NCI-H1436 (cell line): ENCODE measurements at places on chromosomes 5 and 9.

- peak; percentile 47 for DNase-seq
These were observed 456.6 kb downstream of the RAB3C start for GRCh38 chr5:59039296-59040023.

- no peak for DNase-seq
These were observed 42.2 kb downstream of the C9orf153 start for GRCh38 chr9:86217076-86217755.

GRCh38 chr5:157024208-157024959 is 34.5 kb downstream of the HAVCR1 start:
- no peak for DNase-seq

DNA sequence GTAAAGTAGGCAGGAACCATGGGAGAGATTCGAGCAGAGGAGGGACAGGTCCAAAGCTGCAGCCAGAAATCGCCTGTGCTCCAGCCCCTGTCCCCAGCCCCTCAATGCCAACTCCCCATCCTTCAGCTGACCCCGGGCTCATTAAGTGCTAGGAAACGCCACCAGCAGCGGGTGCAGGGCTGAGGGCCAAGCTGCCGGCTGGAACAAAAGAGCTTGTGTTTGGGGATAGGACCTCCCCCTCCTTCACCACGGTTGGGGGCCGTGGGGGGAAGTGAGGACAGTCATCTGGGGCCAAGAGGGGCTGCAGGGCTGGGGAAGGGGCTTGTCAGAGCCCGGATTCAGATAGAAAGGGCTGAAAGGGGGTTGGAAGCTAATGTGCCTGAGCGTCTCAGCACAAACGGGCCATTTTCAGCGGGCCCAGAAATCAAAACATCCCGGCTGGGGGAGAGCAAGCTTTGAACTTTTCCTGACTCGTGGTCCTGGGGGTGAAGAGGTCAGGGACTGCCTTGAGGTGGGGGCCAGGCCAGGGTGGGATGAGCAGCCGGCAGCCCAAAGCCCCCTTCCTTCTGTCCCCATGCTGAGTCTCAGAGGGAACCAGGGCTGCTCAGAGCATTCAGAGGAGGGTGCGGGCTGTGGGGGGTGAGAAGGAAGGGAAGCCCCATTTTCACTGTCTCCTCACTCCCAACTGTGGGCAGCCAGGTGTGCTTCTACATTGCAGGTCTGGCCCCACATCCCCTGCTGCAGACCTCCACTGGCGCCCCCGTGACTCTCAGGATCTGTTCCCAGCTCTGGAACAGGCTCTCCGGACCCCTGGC is 69.4 kb upstream of the DAB2IP start:
- no peak for DNase-seq

DNA sequence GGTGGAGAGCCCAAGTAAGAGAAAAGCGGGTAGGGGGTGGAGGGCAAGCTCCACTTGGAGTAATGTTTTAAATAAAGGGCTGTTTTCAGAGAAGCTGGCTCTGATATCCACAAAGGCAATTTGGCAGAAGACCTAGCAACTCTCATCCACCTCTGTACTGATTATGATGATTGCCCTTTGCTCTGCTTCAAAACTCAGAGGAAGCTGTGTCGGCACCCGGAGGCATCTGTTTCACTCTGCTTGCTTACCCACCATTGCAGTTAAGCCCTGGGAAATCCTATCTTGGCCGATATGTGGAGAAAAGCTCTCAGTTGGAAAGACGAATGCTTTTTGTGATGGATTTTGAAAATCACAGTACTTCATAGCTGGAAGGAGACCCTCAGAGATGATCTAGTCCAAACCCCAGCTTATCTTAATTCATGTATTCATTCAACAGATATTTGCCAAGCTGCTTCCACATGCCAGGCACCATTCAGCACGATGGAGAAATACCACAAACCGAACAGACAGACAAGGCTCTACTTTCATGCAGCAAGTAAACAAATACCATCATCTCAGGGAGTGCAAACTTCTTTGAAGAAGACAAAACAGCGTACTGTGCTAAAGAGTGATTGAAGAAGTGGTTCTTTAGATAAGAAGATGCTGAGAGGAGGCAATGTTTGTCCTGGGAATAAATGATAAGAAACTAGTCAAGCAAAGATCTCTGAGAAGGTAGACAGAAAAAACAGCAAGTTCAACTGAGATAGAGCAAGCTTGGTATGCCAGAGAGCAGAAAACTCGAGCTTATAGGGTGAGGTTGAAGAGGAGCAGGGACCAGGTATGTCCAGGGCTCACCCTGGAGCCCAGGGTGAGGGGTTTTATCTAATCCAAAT is 140.4 kb upstream of the SPDL1 start:
- DNase-seq = no peak

GRCh38 chr9:135242406-135242805 is 154.9 kb downstream of the OLFM1 start:
- DNase-seq = no peak
